ENCODE measurements at places on chromosomes 3 and 15.

DNA sequence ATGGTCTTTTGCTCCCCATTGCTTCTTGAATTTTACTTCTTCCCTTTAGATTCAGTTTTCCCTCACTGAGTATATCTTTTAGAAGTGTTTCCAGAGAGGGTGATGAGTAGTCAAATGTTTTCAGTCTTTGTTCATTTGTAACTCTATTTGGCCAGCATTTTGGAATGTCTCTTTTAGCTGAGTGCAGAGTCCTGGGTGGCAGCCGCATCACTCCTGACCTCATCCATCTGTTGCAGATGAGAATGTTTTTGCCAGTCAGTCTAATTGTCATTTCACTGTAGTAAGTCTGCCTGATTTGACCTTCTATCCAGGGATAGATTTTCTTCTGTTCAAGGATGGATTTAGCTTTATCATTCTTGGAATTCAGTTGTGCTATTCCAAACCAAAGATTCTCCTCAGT, 7.3 kb downstream of the SRPRB start:
- DNase-seq: no peak

DNA sequence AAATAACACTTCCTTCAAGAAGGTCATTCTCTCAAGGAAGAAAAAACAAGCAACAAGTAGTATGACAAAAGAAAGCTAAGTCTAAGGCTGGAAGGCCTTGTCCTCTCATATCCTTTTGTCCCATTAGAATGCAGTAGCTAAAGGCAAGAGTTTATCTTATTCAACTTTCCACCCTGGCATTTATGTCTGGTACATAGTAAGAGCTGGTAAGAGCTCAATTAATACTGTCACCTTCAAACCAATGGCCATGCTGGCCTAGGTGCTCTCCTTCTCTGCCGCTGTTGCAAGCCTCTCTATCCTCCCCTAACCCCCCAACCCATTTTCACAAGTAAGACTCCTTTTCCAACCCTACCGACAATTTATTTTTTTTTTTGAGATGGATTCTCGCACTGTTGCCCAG, 81.9 kb downstream of the LRRFIP2 start:
- no peak for DNase-seq

- peak; percentile 71 for DNase-seq
Observed at GRCh38 chr3:130539005-130539404, 22.0 kb downstream of the COL6A6 start.

GRCh38 chr3:25474052-25474451, 46.0 kb downstream of the RARB start:
- DNase-seq: no peak

- DNase-seq: no peak
Observed at GRCh38 chr15:101176625-101177024, 75.2 kb downstream of the CHSY1 start.

DNA sequence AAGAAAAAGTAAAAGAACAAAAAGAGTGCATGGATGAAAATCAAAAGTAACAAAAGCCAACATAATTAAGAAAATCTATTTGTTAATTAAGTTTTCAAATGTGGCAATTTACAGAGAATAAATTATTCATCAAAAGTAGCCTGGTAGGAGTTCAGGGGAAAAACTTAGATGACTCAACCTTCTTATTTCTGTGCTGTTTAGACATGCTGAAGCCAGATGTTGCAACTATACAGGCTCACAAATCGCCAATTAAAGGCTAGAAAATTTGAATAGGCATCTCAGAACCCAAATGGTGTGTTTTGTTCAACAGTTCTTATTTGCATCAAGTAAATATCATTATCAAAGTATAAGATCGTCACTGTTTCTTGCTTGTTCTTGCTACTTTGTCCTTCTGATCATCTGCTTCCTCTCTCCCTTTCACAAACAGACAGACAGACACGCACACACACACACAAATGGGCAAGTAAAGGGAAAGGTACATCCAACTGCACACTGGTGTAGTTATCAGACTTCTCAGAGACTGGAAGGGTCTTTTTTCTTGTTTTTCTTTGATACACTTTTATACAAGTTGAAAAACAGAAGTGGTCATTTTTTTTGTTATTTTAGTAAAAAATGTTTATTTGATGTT, 572.2 kb downstream of the MECOM start:
- DNase-seq: no peak

DNA sequence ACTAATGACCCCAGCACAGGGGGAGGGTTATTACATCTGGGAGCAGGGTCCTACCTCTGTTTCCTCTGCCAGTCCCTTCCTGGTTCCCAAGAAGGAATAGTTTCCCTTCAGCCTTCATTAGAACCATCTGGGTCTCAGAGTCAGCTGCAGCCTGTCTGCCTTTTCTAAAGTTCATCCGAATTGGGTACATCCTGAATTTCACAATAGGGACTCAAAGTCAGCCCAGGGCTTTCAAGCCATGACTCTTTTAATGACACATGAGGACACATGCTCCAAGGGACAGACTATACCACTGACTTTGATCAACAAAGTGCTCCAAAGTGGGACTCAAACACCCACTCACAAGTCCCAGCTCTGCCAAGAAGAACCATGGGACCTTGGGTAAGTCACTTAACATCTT, 12.7 kb upstream of the CRABP1 start:
- DNase-seq: no peak

- DNase-seq: peak; percentile 93
Observed at GRCh38 chr15:26773067-26773877, 406 bp upstream of the GABRB3 start.

DNA sequence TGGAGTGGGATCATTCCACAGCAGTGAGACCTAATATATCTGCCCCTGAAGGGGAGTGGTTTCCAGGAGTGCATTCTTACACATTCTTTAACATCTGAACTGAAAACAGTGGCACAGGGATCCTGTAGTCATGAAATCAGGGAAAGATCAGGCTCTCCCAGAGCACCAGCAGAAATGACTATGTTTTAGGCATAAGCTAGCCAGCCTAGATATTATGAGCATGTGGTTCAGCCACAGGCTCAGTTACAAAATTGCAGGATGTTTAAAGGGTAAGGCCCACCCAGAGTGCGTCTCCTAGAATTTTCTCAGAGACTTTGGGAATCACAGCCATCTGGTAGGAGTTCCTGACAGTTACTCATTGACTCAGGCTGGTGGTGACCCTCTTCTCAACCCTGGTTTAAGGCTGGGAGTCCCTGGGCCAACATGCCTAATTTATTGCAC, 20.9 kb downstream of the FSTL1 start:
- no peak for DNase-seq

DNA sequence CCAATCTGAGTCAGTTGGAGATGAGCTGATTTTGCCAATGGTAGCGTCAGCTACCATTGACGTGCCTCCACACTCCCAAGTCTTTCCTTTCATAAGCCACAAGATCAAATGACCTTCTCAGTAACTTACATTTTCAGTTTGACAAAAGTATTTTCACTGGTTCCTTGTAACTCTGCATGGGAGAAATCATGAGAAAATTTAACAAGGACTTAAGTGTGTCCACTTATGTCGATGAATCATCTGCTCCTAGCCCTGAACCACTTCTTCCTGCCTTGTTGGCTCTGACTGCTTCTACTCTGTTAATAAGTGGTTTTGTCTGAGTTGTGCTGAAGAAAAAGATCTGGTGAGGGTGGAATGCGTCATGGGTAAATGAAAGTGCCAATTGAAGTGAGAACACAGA, 101.2 kb downstream of the NFKBIZ start:
- DNase-seq: no peak

DNA sequence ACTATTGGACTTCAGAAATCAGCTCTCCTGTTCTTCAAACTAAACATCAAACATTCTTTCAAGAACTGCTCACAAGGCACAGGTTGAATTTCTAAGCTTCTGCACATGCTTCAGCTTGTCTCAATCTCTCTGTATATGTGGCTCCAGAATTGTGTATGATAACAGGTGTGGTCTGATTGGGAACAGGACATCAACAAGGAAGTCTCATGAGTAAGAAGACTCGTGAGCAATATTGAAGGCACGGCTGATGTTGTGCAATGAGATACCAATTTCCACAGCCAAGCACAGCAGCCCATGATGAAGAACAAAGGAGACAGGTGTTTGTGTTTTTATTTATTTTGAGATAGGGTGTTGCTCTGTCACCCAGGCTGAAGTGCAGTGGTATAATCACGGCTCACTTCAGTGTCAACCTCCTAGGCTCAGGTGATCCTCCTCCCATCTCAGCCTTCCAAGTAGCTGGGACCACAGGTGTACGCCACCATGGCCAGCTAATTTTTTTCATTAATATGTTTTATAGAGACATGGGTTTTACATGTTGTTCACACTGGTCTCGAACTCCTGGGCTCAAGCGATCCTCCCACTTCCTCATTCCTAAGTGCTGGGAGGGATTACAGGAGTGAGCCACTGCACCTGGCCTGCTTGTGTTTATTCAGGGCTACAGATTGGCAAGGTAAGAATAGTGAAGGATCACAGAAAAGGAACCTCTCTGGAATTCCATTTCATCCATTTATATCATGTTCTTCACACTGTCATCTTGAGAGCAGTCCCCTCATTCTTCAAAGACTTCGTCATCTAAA, 32.2 kb upstream of the ABHD17C start:
- no peak for DNase-seq

- DNase-seq: no peak
Observed at GRCh38 chr3:160765211-160765610, 9.2 kb downstream of the PPM1L start.

DNA sequence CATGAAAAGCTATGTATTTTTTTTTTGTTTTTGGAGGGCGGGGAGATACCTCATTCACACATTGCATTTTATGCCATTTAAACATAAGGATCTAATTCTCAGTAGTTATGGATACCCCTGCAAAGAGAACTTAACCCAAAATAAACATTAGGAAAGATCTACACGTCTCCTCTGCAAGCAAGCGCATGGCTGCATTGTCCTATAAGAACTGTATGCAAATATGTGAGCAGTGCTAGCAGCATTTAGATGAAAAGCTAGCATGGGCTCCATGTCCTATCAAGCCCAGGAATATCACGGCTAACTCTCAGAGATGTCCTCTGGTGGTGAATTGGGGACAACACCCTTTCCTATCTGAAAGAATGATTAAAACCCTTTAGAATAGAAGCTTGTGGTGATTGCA, 292.8 kb downstream of the MEX3B start:
- peak; percentile 31 for DNase-seq

DNA sequence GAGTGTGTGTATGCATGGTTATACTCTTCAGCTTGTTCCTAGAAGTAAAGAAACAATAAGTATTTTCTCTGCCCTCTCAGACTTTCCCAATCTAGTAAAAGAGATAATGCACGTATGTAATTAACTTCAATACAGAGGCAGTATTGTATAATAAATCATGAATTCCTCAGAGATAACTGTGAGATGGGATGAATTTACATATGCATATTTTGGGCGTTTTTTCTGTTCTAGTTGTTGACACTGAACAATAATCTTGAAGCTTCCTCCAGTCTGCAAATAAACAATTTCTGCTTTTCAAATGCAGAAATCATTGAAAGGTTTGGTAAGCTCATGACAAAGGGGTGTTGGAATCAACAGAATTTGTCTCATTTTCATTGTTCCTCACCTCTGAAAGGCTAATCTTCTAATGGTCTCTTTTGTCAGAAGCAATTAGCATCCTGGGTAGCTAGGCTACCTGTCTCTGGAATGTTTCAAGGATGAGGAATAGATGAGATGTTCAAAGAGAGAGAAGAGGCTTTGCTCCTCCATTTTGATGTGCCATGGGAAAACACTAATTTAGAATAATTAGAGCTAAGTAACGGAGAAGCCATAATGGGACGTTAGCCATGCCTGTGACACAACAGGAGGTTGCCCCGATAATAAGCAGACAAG, 43.3 kb upstream of the SIAH2 start:
- no peak for DNase-seq

DNA sequence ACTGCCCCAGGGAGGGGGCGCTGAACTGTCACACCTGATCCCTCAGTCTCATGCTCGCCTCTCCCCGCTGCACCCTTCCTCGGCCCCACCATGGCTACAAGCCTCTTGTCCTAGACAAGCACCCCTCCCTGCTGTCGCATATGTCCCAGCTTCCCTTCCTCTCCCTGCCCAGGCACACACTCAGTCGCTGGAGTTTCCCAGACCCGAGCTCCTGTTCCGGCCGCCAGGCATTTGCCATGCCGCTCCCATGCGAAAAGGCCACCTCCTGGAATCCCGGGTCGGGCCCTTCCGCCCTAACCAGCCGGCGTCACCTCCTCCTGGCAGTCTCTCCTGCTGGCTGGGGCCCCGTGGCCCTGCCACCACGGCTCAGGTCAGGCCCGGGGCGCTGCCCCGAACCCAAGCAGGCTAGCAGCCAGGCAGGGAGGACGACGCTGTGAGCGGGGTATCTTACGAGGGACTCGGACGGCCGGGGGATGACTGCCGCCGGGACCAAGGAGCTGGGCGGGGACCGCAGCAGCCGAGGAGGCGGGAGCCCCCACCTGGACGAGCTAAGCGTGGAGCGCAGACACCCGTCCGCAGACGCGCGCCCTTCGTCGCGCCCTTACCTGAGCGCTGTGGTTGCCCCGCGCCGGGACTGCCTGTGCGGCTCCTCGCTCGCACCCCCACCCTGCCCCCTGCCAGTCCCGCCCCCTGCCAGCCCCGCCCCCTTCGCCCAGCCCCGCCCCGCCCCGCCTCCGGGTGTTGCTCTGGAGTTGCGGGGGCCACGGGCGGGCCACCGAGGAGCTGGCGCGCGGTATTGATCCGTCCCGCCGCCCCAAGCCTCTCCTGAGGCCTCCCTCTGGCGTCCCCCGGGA, at the start of gene ALS2CL:
Gene ALS2CL (minus strand): TSS at position 642 of the 854 bp plus-strand sequence. CDS start 4,239 bp downstream, outside the sequence.
- DNase-seq: peak; percentile 53

DNA sequence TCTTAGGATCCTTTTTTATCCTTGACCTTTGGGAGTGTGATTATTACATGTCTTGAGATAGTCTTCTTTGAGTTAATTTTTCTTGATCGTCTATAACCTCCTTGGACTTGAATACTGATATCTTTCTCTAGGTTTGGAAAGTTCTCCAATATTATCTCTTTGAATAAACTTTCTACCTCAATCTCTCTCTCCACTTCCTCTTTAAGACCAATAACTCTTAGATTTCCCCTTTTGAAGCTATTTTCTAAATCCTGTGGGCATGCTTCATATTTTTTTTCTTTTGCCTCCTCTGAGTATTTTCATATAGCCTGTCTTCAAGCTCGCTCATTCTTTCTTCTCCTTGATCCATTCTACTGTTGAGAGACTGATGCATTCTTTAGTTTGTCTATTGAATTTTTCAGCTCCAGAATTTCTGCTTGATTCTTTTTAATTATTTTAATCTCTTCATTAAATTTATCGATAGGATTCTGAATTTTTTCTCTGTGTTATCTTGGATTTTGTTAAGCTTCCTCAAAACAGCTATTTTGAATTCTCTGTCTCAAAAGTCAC, 12.1 kb downstream of the USF3 start:
- no peak for DNase-seq

DNA sequence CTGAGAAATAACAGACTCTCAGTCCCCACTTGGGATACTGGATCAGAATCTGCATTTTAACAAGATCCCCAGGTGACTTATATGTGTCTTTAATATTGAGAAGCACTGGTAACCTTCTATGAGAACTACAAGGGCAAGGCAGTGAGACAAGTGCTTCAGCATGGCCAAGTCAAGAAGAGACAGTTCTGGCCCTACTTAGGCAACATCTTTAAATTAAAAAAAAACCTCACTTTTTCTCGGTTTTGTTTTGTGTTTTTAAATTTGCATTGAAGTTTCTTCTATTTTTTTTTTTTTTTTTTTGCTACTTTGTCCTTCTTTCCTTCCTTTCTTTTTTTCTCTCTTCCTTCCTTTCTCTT, 42.5 kb upstream of the SPTSSB start:
- no peak for DNase-seq
